ENCODE measurements at places on chromosomes 2 and 18. TPM values are rescaled to one million over a fixed set of nuclear protein-coding genes. Genes with fewer than 3 reads are reported as not detected.

DNA sequence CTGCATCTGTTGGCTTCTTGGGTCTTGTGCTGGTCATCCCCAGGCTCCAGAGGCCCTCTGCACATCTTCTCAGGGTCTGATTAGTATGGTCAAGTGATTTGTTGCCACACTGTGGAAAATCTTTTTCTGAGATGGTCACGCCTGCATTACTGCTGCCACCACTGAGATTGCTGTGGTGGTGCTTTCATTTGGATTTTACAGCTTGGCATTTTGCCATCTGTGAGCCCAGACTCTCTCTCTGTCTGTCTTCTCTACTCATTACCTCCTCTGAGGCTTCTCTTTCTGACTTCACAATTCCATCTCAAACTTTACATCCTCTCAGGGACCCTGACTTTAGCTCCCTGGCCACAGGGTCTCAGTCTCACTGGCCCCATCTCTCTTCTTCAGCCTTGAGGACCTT is 154.6 kb downstream of the LRRTM1 start:
- DNase-seq, result no peak

DNA sequence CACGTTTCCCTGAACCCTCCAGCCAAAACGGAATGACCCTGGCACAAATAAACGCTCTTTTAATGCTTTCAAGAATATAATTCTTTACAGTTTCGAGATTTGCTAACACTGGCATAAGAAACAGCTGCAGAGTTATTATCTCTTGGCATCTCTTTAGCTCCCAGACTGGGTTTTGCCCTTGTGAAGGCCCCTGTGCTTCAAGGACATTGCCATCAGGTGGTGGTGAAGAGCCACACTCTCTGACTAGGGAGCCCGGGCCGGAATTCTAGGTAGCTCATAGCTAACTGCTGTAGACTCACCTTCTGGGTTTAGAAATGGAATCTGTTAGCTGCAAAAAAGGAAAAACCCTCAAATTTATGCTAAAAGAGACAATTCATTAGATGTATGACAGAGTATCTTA is 13.3 kb upstream of the GALNT14 start:
- no peak for DNase-seq

Gene SAP130
- total RNA-seq, result 7.4 TPM

DNA sequence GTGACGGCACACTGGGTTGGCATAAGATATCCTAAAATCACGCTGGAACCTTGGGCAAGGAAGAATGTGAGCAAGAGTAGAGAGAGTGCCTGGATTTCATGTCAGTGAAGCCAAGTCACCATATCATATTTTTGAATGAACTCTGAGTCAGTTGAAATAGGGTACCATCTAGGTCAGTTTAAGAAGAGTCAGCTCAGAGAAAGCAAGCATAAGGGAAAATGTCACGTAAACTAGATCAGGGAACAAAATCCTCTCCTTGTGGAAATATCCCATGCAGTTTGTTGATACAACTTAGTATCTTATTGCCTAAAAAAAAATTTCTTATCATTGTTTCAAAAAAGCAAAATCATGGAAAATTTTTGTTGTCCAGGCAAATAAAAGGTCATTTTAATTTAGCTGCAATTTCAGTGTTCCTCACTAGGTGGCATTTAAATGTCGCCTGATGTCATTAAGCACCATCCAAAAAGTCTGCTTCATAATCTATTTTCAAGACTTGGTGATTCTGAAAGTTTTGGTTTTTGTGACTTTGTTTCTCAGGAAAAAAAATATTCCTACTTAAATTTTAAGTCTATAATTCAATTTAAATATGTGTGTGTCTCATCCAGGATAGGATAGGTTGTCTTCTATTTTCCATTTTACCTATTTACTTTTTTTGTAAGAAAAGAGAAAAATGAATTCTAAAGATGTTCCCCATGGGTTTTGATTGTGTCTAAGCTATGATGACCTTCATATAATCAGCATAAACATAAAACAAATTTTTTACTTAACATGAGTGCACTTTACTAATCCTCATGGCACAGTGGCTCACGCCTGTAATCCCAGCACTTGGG is 19.6 kb downstream of the RSAD2 start:
- no peak for DNase-seq

DNA sequence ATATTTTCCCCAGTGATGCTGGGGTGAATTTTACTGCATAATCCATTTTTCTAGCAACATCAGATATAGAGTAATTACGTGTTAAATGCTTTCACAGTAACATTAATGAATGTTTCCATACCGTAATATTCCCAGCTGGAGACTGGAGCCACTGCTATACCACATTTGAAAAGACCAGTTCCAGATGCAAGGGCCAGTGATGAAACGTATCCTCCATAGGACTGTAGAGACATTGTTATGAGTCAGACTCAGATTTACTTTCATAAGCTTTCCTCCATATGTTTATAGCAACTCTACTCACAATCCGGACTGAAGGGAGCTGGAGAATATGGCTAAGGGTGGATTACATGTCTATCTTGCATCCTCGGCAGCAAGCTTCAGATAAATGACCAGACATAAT is 22.7 kb upstream of the GCG start:
- DNase-seq, result no peak

DNA sequence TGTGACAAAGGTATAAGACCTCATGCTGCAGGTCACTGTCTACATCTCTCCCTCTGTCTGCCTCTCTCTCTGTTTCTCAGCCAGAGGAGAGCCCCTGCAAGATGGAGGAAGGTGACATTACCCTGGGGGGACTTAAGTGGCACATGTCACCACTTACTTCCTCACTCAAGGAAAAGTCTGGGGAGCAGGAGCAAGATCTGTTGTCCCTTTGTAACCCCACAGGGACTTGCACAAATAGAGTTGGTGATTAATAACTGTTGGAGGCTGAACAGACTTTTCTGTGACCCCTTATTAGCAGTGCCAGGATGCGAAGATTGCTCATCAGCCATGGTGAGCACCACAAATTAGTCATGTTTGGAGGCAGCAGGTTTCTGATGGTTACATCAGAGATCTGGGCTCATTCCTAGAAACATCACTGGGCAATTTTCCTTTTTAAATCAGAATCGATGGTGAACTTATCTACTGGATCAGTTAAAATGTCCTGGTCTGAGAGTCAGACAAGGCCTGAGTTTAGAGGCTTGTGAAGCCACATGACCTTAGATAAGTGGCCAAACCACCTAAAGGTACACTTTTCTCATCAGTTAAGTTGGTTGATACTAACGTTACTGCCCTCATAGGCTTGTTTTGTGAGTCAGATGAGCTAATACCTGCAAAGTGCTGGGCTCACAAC is 81.2 kb upstream of the LTBP1 start:
- DNase-seq, result no peak

DNA sequence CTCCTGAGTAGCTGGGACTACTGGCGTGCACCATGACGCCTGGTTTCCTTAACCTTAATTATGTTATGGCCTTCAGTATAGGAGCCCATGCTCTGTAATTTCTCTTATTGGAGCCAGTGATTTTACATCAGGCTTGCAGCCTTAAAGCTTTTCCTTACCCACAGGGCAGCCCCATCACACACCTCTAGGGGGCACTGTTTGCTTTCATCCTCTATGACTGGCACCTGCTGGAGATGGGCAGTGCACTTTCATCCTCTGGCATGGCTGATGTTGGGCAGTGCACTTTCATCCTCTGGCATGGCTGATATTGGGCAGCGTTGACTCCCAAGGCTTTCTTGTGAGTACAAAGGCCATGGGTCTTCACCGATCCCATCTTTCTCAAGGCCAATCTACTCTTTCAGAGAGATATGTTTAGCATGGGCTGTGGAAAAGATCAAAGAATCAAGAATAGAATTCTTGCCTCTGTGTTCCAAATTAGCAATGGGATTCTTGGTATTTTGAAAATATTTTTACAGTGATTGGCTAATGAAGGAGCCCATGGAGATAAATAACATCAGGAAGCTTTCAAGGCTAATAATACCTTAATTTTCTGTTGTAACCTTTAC is 80.7 kb upstream of the MEX3C start:
- no peak for DNase-seq

Gene MARCO
- 1.6 TPM for total RNA-seq

Gene INPP1
- 18.6 TPM for total RNA-seq

GRCh38 chr2:216765761-216766262 is 70.5 kb upstream of the IGFBP5 start:
- no peak for DNase-seq

- DNase-seq, result no peak
Observed at GRCh38 chr18:58525928-58526424, 102.9 kb downstream of the ALPK2 start.

Gene BUB1
- total RNA-seq, result 0.28 TPM

Gene DPP4
- 4.5 TPM for total RNA-seq

Gene LHCGR
- total RNA-seq, result not detected

Gene EFHD1
- total RNA-seq, result 11.5 TPM

- no peak for DNase-seq
Observed at GRCh38 chr2:56648802-56649201, 465.0 kb downstream of the CCDC85A start.

DNA sequence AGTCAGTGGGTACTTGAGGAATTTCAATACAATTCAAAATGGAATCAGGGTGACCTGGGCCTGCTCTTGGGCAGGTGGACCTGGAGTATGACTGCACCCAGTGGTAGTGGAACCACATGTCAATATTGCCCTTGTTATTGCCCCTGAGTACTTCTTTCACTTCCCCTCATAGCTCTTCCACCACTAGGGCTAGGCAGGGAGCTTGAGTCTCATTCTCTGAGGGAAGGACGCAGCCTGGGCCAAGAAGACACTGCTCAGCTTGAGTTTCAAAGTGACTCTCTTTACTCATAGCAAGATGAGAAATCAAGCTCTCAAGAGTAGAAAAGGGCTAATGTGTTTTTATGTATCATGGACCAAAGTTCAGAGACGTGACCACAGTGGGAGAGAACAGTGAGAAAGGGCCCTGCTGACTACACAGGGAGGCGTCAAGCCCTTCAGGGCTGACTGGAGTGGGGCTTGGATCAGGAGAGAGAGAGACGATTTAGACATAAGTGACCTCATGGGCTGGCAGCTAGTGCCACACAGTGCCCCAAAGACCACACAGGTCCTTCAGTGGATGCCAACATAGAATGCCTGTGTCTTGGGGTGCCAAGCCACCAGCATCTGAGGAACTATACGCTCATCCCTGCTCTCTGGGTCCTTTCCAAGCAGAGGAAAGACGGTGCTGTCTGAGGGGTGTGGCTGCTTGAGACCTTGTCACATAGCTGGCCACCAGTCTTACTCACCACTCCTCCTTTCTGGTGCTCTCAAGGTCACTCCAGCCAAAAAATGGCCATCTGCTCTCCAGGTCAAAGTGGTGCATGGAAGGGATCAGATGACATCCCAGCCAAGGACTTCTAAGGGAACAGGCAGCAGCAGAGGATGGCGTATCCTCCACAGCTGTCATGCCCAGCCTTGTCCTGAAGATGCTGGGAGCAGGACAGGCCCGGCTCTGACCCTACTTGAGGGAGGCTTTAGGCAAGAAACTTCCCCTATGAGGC is 13.0 kb downstream of the PTMA start:
- no peak for DNase-seq

DNA sequence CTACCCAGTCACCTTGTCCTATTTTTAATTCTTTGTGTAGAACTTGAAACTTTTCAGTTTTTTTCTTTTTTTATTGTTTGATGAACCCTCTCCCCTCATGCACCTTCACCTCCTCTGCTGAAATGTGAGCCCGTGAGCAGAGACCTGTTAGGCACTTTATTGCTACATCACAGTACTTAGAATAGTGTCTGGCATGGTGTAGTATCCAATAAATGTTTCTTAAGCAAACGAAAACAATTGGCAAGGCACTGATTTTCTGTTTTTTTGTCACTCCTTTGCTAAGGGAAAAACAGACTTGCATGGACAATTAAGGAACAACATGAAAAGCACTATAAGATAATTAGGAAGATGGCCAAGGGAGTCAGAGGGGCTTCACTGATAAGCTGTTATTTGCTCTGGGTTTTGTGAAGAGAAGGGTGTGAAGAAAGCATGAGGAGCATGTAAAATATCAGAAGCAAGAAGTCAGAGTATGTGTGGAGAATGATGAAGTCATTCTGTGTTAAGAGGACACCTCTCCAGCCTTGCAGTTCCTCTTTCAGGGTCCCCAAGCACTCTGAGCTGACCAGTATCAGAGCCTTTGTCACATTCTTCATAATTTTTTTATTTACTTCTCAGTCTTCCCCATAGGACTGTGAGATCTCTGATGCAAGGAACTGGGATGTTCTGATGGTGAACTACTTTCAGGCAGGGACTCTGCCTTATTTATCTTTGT is 99.7 kb upstream of the CAVIN2 start:
- DNase-seq, result no peak

DNA sequence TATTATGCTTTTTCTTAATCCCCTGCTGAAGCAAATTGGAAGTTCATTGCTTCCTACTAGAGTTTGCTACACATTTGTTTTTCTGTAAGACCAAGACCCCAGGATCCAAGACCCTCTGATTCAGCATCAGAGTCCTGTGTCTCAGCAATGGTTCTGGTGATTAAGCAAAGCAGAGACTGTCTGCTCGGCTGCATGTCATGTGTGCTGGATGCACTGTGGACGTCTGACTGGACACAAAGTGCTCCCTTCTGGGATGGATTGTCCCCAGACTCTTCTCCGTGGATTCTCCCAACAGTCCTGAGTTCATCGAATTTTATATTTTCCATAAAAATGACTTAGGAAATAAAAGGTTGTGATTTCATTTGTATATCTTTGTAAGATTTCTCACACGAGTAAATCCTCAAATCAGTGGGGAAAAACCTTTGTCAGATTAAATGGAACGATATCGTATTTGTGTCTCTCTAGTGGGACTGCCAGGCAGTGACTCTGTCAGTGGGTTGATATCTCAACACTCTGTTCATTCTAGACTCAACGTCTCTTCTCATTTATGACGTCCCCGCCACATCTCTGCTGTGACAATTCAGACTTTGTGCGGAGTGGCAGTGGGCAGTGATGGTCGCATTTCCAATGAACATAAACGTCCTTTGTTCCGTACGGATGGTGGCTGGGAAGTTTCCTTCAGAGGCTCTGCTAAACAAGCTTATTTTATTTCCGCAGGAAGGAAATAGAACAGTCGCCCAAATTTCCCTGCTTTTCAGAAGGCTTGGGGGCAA is 58.6 kb downstream of the NCAPH start:
- no peak for DNase-seq

Gene FBXO15
- total RNA-seq, result not detected

Gene CRACDL
- 7.4 TPM for total RNA-seq

Gene IL18RAP
- total RNA-seq, result 0.30 TPM

DNA sequence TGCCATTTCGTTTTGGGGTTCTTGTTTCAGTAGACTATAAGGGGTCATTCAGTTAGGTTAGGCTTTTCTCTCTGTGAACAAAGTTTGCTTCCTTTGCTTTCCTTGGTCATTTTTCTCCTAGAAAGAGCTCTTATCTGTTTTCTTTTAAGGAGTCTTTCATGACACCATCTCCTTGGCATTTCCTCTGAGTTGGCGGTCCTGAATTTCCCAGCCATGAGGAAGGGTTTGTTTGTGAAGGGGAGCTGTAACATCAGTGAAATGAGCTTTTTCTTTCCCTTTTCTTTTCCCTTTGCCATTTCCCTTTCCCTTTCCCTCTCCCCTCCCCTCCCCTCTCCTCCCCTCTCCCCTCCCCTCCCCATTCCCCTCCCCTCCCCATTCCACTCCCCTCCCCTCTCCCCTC is 61.7 kb downstream of the MAP4K4 start:
- peak; percentile 70 for DNase-seq

Measured in right atrium auricular region (tissue), 2 donors.